ENCODE measurements at places on chromosomes 3 and 15. TPM values are rescaled to one million over a fixed set of nuclear protein-coding genes. Genes with fewer than 3 reads are reported as not detected.

Gene ADPRH
- total RNA-seq, result 1.1 TPM

Gene SLC30A4
- total RNA-seq, result 2.9 TPM

Gene CHDH
- 1.2 TPM for total RNA-seq

Gene STXBP5L
- not detected for total RNA-seq

Gene TAGLN3
- 1.1 TPM for total RNA-seq

Gene SERINC4
- not detected for total RNA-seq

Gene FGF7
- under 0.01 TPM for total RNA-seq

Gene TMEM158
- 1.5 TPM for total RNA-seq

Gene TGM5
- total RNA-seq, result 0.21 TPM

Gene QARS1
- total RNA-seq, result 395 TPM

Gene CAPN3
- total RNA-seq, result 0.43 TPM
